ENCODE measurements at places on chromosomes 7 and 10.

DNA sequence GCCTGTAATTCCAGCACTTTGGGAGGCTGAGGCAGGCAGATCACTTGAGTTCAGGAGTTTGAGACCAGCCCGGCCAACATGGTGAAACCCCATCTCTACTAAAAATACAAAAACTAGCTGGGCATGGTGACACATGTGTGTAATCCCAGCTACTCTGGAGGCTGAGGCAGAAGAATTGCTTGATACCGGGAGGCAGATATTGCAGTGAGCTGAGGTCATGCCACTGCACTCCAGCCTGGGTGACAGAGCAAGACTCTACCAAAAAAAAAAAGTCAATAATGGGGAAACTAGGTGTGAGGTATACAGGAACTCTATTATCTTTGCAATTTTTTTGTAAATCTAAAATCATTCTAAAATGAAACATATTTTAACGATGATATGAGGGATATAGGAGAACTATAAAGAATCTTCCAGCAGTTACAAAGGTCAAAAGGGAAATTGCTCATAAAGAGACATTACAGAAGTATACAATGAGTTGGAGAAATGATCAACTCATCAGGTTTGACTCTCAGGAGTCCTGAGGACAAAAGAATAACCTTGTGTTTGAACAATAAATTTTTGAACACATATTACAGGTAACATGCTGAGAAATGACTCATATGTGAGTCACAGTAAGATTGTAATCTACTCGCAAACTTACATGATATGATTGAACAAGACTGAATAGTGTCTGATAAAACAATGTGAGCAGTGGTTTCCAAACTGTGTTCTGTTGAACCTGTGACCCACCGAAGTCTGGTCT is 272.6 kb downstream of the FGFR2 start:
- DNase-seq: no peak

- DNase-seq: no peak
These were observed 249.4 kb downstream of the RAB11FIP2 start for GRCh38 chr10:117797296-117797695.

- no peak for DNase-seq
These were observed 90.9 kb downstream of the DLG5 start for GRCh38 chr10:77835669-77836086.

- DNase-seq: no peak
These were observed at the start of gene SCART1 for GRCh38 chr10:133453516-133454203. Gene SCART1 (plus strand): TSS chr10:133453945. CDS start chr10:133453998, 53 bp downstream.

GRCh38 chr10:58570979-58571378 is 58.3 kb downstream of the BICC1 start:
- DNase-seq: no peak

DNA sequence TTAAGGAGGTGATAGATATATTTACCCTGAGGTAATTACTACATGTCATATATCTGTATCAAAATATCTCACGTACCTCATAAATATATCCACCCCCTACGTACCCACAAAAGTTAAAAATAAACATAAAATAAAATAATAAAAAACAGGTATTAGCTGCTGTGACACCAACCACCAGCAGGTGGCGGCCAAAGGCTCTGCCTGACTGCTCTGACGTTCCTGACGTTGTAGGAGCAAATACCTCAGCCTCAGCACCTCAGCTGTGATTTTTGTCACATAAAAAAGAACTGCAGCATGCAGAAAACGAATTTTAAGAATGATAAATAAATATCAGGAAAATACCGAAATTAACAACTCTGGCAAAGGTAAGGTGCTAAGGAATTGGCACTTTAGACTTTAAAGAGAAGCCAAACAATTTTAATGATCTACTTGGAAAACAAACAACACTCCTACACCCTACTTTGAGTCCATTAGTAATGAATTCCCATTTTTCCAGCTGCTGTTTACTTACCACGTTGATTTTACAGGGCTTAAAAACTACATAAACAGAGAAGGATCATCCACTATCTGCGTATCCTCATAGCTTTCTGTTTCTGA is 125.4 kb upstream of the TARP start:
- DNase-seq: peak; percentile 47

DNA sequence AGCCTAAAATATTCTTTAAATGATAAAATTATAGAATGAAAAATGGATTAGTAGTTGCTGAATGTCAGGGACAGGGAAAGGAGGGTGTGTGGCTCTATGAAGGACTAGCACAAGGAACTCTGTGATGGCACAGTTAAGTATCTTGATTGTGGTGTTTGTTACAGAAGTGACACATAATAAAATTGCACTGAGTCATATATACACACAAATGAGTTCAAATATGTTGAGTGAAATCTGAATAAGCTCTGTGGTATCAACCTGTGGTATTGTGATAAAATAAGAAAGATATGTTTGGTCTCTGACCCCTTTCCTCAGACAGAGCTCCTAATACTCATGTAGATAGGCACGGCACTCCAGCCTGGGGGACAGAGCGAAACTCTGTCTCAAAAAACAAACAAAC is 181.5 kb upstream of the TRIM24 start:
- DNase-seq: no peak

- no peak for DNase-seq
These were observed 25.2 kb upstream of the NPTX2 start for GRCh38 chr7:98591926-98592325.

DNA sequence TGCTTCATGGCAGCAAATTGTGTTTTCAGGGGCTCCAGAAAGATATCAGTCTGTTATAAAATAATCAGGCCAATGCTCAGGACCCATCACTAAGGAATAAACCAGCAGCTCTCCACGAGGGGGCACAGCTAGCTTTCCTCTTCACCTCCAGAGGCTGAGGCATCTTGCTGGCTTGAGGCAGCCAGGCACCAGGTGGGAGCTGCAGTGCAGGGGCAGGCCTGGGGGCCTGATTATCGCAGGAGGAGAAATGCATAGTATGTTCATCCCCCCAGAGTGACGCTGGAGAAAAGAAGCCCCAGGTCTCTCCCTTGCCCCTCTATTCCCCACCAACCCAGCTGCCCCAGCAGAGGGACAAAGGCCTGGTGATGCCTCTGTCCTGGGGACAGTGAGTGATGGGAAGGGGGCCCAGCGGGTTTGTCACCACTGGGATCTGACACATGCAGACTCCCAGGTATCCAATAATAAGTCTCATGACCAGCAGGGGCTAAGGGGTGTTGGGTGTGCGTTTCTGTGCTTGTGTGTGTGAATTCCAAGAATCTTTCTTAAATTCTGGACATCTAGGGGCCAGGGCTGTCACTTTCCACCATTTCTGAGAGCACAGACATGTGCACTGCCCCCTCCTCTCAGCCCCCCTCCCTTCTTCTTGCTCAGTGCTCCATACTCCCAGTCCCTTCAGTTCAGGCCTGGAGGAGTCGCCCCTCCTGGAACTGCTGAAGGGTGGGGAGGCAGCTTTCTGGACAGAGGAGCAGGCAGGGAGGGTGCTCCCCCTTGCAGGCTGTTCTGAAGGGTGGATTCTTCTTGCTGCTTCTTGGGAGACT is 128.1 kb upstream of the FAM20C start:
- no peak for DNase-seq

DNA sequence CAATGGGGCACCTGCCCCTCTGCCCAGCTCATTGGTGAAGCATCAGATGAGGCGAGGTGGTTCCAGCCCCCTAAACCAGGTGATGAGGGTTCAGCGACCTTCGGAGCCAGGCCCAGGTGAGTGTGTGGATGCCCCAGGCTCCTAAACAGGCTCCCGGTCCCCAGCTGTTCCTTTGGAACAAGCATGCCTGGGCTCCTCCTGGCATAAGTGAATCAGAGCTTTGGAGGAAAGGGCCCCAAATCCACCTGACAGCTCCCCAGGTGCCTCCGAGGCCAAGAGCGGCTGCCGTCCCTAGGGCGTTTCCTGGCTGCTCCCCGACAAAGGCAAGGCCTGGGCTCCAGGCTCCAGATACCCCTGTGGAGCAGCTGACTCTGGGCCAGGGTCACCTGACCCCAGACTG is 61.3 kb downstream of the YKT6 start:
- DNase-seq: no peak

GRCh38 chr10:55551603-55552002 is 750.6 kb upstream of the PCDH15 start:
- DNase-seq: no peak

- DNase-seq: no peak
These were observed 80.6 kb upstream of the GATAD1 start for GRCh38 chr7:92366730-92367129.

DNA sequence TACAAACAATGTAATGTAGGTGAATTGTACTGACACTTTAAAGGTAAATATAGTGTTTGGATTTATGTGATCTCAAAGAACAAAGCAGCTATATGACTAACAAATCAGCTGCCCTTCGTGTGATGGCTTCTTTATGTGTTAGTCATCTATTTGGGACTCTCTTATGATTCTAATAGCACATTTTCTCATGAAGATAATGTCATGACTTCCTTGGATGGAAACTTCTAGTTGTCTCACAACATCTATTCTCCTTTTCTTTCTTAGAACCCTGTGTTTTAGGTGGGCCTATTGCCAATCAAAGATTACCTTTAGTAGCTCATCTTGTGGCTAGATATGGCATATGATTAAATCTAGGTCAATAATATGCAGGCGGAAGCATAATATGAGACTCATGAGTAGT is 45.0 kb downstream of the TMEM106B start:
- no peak for DNase-seq

GRCh38 chr7:152895527-152895926 is 136.0 kb downstream of the ACTR3B start:
- no peak for DNase-seq

- DNase-seq: no peak
These were observed 74.0 kb upstream of the GSDME start for GRCh38 chr7:24831240-24831639.

DNA sequence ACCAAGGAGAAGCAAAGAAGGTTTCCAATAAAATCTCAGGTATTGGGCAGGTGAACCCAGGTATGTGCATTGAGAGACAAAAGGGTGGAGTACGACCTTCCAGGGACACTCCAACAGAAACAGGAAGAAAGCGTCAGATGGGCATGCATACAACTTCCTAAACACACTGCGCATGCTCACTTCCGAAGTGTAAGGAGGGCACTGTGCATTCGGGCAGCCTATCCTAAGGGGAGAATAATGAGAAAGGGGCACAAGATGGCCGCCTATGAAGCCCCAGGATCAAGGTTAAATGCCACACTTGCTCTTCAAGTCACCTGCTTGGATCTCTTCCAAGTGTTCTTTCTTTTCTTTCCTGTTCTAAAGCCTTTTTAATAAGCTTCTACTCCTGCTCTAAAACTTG is 39.4 kb upstream of the PRSS1 start:
- no peak for DNase-seq

All from activated CD8-positive, alpha-beta memory T cell treated with anti-CD3 and anti-CD28 coated beads for 1 hour (primary cell).